ENCODE measurements at places on chromosomes 5 and 9. TPM values are rescaled to one million over a fixed set of nuclear protein-coding genes. Genes with fewer than 3 reads are reported as not detected.

FRRS1L gene
- polyA plus RNA-seq: not detected

SLC34A1 gene
- polyA plus RNA-seq: not detected

ROPN1L gene
- 1.4 TPM for polyA plus RNA-seq

IRX4 gene
- not detected for polyA plus RNA-seq

SPINK7 gene
- not detected for polyA plus RNA-seq

HMMR gene
- polyA plus RNA-seq: not detected

ITK gene
- polyA plus RNA-seq: 183 TPM

ARHGEF37 gene
- 0.47 TPM for polyA plus RNA-seq

PFN3 gene
- not detected for polyA plus RNA-seq

C1QTNF2 gene
- not detected for polyA plus RNA-seq

GABRP gene
- not detected for polyA plus RNA-seq

SLC1A1 gene
- polyA plus RNA-seq: not detected

ZFP37 gene
- polyA plus RNA-seq: 4.9 TPM

RAB3C gene
- not detected for polyA plus RNA-seq

AP3B1 gene
- polyA plus RNA-seq: 28.3 TPM

HAND1 gene
- polyA plus RNA-seq: not detected
